ENCODE measurements at places on chromosomes 16 and 17. TPM values are rescaled to one million over a fixed set of nuclear protein-coding genes. Genes with fewer than 3 reads are reported as not detected.

DNA sequence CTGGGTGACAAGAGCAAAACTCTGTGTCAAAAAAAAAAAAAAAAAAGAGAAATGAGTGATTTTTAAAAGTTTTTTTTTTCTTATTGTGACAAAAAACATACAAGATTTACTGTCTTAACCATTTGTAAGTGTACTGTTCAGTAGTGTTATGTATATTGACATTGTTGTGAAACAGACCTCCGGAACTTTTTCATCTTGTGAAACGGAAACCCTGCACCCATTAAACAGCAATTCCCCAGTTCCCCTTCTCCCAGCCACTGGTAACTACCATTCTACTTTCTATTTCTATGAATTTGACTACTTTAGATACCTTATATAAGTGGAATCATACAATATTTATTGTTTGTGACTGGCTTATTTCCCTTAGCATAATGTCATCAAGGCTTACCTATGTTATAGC lies 18.7 kb downstream of the DUS2 start:
- no peak for DNase-seq

WNK4 gene
- 0.08 TPM for total RNA-seq

- peak; percentile 61 for DNase-seq
These were observed 5.5 kb upstream of the PIEZO1 start for GRCh38 chr16:88790312-88791211.

GRCh38 chr16:3716831-3717234 lies 491 bp downstream of the TRAP1 start:
- no peak for DNase-seq

ADGRG3 gene
- 0.19 TPM for total RNA-seq

GRCh38 chr17:36117505-36118382 lies 14.1 kb downstream of the CCL4 start:
- no peak for DNase-seq

GRCh38 chr16:23712976-23713375 lies at the start of gene ERN2:
TSS of gene ERN2 (minus strand) at chr16:23713222. CDS start at chr16:23713187, 35 bp downstream.
- no peak for DNase-seq

GRCh38 chr16:10782628-10783027 lies 36.0 kb downstream of the TVP23A start:
- DNase-seq = no peak

- DNase-seq = no peak
These were observed 60.6 kb upstream of the TMEM97 start for GRCh38 chr17:28258347-28258887.

KRT39 gene
- total RNA-seq = not detected

SCGB1C2 gene
- total RNA-seq = not detected

DNA sequence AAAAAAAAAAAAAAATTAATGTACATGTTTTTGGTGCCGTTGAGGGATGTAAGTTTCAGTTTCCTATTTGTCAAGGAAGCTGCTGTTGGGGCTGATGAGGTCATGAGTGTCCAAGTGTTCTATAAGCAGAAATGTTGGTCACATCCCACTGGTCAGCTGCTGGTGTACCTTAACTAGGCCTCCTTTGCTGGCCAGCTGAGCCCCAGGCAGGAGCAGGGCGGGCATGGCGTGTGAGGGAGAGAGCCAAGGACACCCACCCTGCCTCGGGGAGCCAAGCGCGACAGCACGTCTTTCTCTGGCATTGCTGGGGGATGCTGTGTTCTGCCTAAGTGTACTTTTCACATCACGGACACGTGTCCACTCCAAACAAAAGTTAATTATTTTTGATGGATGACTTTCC lies 108.1 kb upstream of the CDC42EP4 start:
- no peak for DNase-seq

- no peak for DNase-seq
These were observed 39.4 kb downstream of the MYH11 start for GRCh38 chr16:15817446-15817845.

ZG16B gene
- not detected for total RNA-seq

DNA sequence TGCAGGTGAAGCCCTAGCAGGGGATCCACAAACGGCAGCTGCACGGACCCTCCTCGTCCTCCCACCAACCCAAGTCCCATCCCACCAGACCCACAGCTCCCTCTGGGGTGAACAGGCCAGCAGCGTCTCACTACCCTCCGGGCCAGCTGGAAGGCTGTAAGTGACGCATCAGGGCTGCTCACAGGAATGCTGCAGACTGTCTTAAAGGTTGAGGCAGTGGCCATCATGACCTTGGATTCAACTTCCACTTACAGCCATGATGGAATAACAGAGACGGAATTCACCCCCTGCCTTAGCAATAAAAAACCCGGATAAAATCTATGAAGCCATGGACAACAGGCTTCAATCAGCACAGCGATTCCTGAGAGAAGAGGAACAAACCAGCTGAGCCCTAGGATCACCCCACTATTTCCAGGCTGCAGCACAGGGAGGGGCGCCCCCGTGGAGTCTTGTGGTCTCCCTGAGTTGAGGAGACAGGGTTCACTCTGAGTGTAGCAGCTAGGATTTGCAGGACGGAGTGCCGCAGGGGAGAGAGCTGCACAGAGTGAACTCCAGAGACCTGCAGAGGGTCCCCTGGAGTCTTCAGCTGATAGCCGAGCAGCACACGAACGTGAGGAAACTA lies 10.5 kb downstream of the FAM83G start:
- DNase-seq = no peak

DNA sequence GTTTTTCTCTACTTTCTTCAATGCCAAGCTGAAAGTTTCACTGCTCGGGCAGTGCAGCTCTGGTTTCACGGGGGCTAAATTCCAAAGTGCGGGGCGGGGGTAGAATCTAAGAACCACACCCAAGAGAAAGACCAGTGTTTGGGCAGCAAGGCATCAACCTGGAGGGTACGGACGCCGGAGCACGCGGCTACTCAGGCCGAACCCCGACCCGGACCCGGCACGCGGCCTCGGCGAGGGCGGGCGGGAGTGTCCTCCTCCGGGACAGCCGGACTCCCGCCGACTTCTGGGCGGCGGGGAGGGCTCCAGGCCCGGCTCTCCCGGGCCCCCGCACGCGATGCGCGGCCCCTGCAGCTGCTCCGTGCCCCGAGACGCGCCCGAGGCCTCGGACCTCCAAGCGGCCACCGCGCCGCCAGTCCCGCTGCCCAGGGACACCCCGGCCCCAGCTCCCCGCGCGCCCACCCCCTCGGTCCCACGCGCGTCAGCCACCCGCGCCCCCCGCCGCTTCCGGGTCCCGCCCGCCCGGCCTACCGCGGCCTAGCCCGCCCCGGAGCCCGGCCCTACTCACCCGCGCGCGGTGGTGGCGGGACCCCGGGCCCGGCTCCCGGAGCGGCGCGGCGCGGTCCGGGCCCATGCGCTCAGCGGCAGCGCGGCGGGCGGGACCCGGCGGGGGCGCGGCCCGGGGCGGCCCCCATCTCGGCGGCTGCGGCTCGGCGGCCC lies 561 bp downstream of the AXIN1 start:
- peak; percentile 49 for DNase-seq

ERN2 gene
- total RNA-seq = not detected

DNA sequence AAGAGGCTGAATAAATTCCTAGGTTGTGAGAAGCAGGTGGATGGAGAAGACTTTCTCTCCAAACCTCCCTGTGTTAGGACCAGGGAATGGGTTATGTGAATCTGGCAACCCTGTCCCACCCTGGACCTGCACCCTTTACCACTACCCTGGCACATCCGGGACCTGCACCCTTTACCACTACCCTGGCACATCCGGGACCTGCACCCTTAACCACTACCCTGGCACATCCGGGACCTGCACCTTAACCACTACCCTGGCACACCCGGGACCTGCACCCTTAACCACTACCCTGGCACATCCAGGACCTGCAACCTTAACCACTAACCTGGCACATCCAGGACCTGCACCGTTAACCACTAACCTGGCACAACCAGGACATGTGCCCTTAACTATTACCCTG lies 207.0 kb upstream of the CACNG3 start:
- no peak for DNase-seq

ICAM2 gene
- total RNA-seq = 27.0 TPM

SLC16A11 gene
- 0.36 TPM for total RNA-seq

HCRT gene
- not detected for total RNA-seq

All from psoas muscle (tissue), 8 donors.